ENCODE measurements at places on chromosomes 13 and 19. TPM values are rescaled to one million over a fixed set of nuclear protein-coding genes. Genes with fewer than 3 reads are reported as not detected.

The ZNF578 gene
- total RNA-seq = 4.9 TPM

The ETV2 gene
- not detected for total RNA-seq

DNA sequence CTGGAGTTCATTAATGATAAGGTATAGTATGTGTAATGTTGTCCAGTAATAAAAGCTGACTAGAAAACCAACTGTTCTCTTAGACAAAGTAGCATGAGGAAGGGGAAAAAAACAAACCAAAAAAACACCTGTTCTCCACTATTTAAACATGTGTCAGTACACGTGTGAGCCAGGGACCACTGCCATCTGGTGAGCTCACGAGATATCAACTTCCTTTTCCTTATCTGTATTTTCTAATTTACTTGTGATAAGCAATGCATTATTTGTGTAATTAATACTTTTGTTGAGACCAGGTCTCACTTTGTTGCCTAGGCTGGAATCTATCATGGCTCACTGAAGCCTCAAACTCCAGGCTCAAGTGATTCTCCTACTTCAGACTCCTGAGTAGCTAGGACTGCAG is 4.3 kb upstream of the SIX5 start:
- no peak for DNase-seq

DNA sequence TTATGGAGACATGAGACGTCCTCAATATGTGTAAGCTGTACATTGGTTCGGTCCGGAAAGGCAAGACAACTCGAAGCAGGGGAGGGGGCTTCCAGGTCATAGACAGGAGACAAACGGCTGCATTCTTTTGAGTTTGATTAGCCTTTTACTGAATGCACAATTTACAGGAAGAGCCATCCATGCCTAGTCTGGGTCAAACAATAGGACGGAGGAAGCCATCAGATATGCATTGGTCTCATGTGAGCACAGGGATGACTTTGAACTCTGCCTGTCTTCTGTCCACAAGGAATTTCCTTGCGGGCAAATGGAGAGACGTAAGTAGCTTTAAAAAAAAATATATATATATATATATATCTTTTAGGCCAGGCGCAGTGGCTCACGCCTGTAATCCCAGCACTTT is 1.9 kb upstream of the CCNP start:
- DNase-seq = no peak

GRCh38 chr13:54185785-54186184 is 1157.2 kb downstream of the OLFM4 start:
- no peak for DNase-seq

Data from CD4-positive, alpha-beta memory T cell (primary cell).